ENCODE measurements at places on chromosomes 7 and 10. TPM values are rescaled to one million over a fixed set of nuclear protein-coding genes. Genes with fewer than 3 reads are reported as not detected.

- no peaks in the 10 kb centered on the region for H3K4me1 ChIP-seq
- H3K27me3 ChIP-seq, result no peaks in the 10 kb centered on the region
- no peak overlapping the region for H3K27ac ChIP-seq
- H3K4me3 ChIP-seq, result no peak overlapping the region
- H3K36me3 ChIP-seq, result no peaks in the 10 kb centered on the region
Measured at GRCh38 chr7:696812-697551, 29.5 kb upstream of the DNAAF5 start.

DNA sequence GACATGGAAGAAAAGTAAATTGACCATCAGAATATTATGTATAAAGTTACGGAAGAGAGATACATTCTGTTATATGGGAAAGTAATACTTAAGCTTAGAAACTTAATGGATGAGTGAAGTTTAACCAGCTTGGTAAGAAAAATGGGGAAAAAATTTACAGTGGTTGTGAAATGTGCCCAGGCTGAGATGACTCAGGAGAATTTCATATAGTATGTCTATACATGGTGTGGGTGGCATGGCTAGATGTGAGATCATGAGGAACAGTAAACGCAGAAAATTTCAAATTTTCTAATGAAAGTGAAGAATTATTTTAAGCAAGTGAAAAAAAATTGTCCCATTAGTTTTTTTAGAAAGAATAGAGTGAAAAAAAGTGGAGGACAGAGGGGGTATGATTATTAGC is 552.5 kb upstream of the SORCS1 start:
- no peak overlapping the region for H3K27ac ChIP-seq
- DNase-seq, result no peak
- H3K4me3 ChIP-seq, result no peak overlapping the region
- no peaks in the 10 kb centered on the region for H3K4me1 ChIP-seq

GRCh38 chr7:93030605-93031225 is 87.1 kb downstream of the SAMD9 start:
- no peaks in the 10 kb centered on the region for H3K36me3 ChIP-seq
- no peak overlapping the region for H3K4me3 ChIP-seq
- no peaks in the 10 kb centered on the region for H3K27me3 ChIP-seq
- DNase-seq, result no peak
- H3K4me1 ChIP-seq, result no peaks in the 10 kb centered on the region

- no peak overlapping the region for H3K27ac ChIP-seq
- peaks cover 4% of the 10 kb centered on the region for H3K4me1 ChIP-seq
- no peaks in the 10 kb centered on the region for H3K36me3 ChIP-seq
- no peak overlapping the region for H3K4me3 ChIP-seq
- no peak for DNase-seq
Measured at GRCh38 chr10:106308284-106308683, 856.2 kb downstream of the SORCS1 start.

- H3K36me3 ChIP-seq, result peaks cover 28% of the 10 kb centered on the region
- H3K4me3 ChIP-seq, result peak overlapping the region; percentile 90
- no peaks in the 10 kb centered on the region for H3K27me3 ChIP-seq
- H3K4me1 ChIP-seq, result peaks cover 12% of the 10 kb centered on the region
- no peak for DNase-seq
- peak overlapping the region; percentile 90 for H3K27ac ChIP-seq
Measured at GRCh38 chr10:94546901-94547185, 1.3 kb downstream of the HELLS start.

DNA sequence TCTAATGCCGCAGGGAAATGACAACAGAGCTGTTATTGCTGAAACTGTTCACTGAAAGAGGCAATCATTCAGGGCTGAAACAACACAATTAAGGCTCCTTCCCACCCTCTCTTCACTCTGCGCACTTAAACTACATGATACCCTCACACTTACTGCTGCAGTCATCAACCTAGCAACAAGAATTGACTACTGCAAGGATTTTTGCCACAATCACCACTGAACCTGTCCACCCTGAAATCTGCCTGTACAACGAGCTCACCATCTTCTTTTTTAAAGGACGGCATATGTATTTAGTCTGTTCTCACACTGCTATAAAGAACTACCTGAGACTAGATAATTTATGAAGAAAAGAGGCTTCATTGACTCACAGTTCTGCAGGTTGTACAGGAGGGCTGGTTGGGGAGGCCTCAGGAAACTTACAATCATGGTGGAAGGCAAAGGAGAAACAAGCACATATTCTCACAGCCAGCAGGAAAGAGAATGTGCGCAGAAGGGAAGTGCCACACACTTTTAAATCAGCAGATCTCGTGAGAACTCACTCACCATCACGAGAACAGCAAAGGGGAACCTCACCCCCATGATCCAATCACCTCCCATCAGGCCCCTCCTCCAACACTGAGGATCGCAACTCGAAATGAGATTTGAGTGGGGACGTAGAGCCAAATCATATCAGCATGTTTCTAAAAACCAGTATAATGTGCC is 131.7 kb downstream of the SORCS1 start:
- peaks cover 15% of the 10 kb centered on the region for H3K4me1 ChIP-seq
- H3K36me3 ChIP-seq, result no peaks in the 10 kb centered on the region
- DNase-seq, result no peak
- no peak overlapping the region for H3K4me3 ChIP-seq
- no peak overlapping the region for H3K27ac ChIP-seq

DNA sequence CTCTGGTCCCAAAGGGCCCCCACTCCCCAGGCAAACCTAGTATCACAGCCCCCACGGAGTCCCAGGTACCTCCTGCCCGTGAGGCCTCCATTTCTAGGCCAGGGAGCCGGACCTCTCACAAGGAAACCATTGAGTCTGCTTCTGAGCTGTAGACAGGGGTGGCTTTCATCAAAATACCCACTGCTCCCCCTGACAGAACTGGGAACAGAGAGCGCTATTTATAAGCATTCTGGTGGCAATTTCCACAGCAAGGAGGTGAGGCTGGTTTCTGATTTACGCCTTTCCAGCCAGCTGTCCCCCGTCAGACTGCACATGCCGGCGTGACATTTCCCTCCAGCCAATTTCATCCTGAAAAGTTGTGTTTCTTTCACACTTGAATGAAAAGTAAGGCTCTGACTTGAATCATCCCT is 407.5 kb upstream of the PRKCQ start:
- H3K4me1 ChIP-seq, result no peaks in the 10 kb centered on the region
- H3K36me3 ChIP-seq, result no peaks in the 10 kb centered on the region
- no peak overlapping the region for H3K27ac ChIP-seq
- peaks cover 40% of the 10 kb centered on the region for H3K27me3 ChIP-seq
- no peak for DNase-seq
- H3K4me3 ChIP-seq, result no peak overlapping the region

- H3K4me3 ChIP-seq, result no peak overlapping the region
- H3K27me3 ChIP-seq, result no peaks in the 10 kb centered on the region
- H3K36me3 ChIP-seq, result no peaks in the 10 kb centered on the region
- DNase-seq, result no peak
- H3K27ac ChIP-seq, result no peak overlapping the region
Measured at GRCh38 chr7:109895536-109895935, 1195.4 kb upstream of the LRRN3 start.

- no peaks in the 10 kb centered on the region for H3K36me3 ChIP-seq
- no peak overlapping the region for H3K27ac ChIP-seq
- peak overlapping the region; percentile 40 for H3K4me3 ChIP-seq
- peaks cover 15% of the 10 kb centered on the region for H3K4me1 ChIP-seq
- H3K27me3 ChIP-seq, result no peaks in the 10 kb centered on the region
Measured at GRCh38 chr10:110221721-110222261, 14.4 kb downstream of the MXI1 start.

DNA sequence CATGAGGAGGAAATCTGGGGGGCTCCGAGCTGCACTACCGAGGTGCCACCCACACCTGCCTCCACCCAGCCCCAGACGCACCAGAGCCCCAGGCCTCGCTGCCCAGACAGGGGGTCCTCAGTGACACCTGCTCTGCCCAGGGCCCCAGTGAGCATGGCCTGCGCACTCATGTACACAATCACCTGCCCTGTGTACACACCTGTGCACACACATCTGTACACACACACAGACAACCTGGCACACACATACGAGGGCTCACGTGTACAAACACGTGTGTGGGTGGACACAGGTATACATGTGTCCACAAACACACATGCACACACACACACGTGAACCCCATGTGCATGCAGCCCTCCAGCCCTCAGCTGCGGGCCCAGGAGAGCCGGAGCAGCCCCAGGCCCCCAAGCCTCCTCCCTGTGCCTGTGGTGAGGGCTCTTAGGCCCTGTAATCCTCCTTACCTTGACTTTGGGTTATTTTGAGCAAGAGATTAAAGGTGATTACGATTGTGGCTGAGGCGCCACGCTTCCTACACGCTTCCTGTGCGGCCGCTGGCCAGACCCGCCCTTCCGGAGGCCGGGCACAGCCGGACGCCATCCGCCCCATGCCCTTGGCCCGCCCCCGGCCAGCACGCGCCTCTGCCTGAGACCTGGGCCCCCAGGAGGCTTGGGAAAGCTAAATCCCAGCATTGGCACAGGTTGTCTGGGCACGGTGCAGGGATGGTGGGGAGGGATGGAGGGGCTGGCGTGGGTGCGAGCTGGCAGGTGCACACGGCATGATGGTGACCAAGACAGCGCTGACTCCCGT is 71.9 kb downstream of the ELFN1 start:
- H3K36me3 ChIP-seq, result no peaks in the 10 kb centered on the region
- no peak overlapping the region for H3K4me3 ChIP-seq
- H3K27me3 ChIP-seq, result no peaks in the 10 kb centered on the region
- H3K27ac ChIP-seq, result no peak overlapping the region
- no peak for DNase-seq

- DNase-seq, result no peak
- no peak within 1 kb of the TSS for H3K4me3 ChIP-seq
- H3K36me3 ChIP-seq, result no peaks in the 10 kb centered on the region
- H3K27ac ChIP-seq, result no peak within 1 kb of the TSS
Measured at GRCh38 chr7:45873035-45873354, at the start of gene CCDC201. Gene CCDC201 (minus strand): TSS chr7:45873082. CDS start chr7:45873007, 75 bp downstream.

GRCh38 chr10:69936091-69936490 is 116.6 kb upstream of the MACROH2A2 start:
- H3K27me3 ChIP-seq, result no peaks in the 10 kb centered on the region
- no peaks in the 10 kb centered on the region for H3K36me3 ChIP-seq
- H3K27ac ChIP-seq, result peak overlapping the region; percentile 87
- no peak overlapping the region for H3K4me3 ChIP-seq
- H3K4me1 ChIP-seq, result peaks cover 67% of the 10 kb centered on the region

- DNase-seq, result peak; percentile 79
- H3K4me3 ChIP-seq, result no peak overlapping the region
- no peaks in the 10 kb centered on the region for H3K36me3 ChIP-seq
- H3K27ac ChIP-seq, result no peak overlapping the region
- no peaks in the 10 kb centered on the region for H3K4me1 ChIP-seq
Measured at GRCh38 chr10:112565434-112566053, 118.5 kb downstream of the VTI1A start.

- peak overlapping the region; percentile 61 for H3K27ac ChIP-seq
- DNase-seq, result peak; percentile 65
- no peak overlapping the region for H3K4me3 ChIP-seq
- H3K4me1 ChIP-seq, result peaks cover 32% of the 10 kb centered on the region
- H3K27me3 ChIP-seq, result no peaks in the 10 kb centered on the region
- H3K36me3 ChIP-seq, result no peaks in the 10 kb centered on the region
Measured at GRCh38 chr10:106930751-106931150, 233.8 kb downstream of the SORCS1 start.

Gene LBX1
- not detected for total RNA-seq

Gene CYP2C19
- not detected for total RNA-seq

Gene HOXA5
- total RNA-seq, result not detected

Gene EPHB6
- 0.22 TPM for total RNA-seq

Gene LOXL4
- total RNA-seq, result not detected

Gene ZNF425
- 1.1 TPM for total RNA-seq

Data from A673 (cell line).